Fibroblast of lung (primary cell): ENCODE measurements at places on chromosomes 7 and 10.

- DNase-seq = no peak
These were observed 1.3 kb downstream of the BRAT1 start for GRCh38 chr7:2553831-2554581.

- DNase-seq = no peak
These were observed 222.2 kb downstream of the DNAJB6 start for GRCh38 chr7:157558875-157559595.

- DNase-seq = no peak
These were observed 11.9 kb downstream of the MYO1G start for GRCh38 chr7:44966731-44967538.

- no peak for DNase-seq
These were observed 26.2 kb downstream of the C10orf67 start for GRCh38 chr10:23318359-23318758.

- DNase-seq = peak; percentile 16
These were observed 78.1 kb downstream of the INHBA start for GRCh38 chr7:41624818-41625217.

GRCh38 chr10:22816298-22816653 lies 101.9 kb upstream of the PIP4K2A start:
- peak; percentile 95 for DNase-seq

DNA sequence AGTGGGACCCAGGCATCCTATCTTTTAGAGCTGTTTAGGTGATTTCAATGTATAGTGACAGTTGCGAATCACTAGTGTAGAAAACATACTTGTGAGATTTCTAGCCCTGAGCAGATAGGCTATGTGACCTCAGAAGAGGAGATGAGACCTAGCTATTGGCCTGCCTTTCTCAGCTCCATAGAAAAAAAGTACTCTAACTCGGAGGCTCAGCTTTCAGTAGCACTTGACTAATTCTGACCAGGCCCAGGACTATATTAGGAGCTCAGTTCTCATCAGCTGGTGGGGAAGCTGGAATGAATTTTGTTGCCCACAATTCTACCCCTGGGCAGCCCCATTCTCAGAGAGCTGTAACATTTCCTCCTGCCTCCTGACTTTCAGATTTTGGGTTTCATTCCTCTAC lies 179.9 kb upstream of the NAMPT start:
- no peak for DNase-seq

- DNase-seq = no peak
These were observed 19.7 kb downstream of the KIAA1217 start for GRCh38 chr10:24228642-24229041.

GRCh38 chr7:36216063-36216684 lies 63.1 kb downstream of the EEPD1 start:
- DNase-seq = peak; percentile 56

DNA sequence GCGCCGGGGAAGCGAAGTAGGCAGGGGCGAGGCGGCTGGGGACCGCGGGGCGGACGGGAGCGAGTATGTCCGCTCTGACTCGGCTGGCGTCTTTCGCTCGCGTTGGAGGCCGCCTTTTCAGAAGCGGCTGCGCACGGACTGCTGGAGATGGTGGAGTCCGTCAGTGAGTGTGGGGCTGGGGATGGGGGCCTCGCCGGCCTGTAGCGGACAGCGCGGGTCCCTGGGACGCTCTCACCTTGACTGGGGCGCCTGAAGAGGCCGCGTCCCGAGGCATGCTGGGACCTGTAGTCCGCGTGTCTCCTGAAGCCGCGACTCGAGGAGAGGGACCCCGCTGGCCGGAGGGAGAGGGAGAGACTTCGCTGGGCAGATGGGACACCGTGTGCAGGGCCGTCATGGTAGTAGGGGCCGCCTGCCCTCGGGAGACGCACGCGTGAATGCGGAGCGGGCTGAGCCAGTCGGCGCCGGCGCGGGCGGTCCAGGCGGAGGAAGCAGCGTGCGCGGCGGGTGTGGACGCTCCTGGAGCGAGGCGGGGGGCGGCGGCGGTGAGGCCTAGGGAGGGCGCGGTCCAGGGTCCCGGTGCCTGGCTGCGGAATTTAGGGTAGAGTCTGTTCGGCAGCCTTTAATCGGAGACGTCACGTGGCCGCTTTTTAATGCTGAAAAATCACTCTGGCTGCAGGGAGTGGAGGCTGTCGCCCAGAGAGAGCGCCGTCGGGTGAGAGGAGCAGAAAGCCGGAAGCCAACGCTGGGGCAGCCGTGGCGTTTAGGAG lies at the start of gene NDUFB2:
NDUFB2 (plus strand) TSS at position 29 of the 767 bp plus-strand sequence; CDS start at position 66, 37 bp downstream.
- peak; percentile 82 for DNase-seq

- peak; percentile 20 for DNase-seq
These were observed 23.6 kb downstream of the PDIA4 start for GRCh38 chr7:149004405-149005370.

- peak; percentile 45 for DNase-seq
These were observed 106.0 kb upstream of the PRR15 start for GRCh38 chr7:29457565-29458011.

- peak; percentile 59 for DNase-seq
These were observed 6.5 kb downstream of the ASB13 start for GRCh38 chr10:5659702-5660528.

- peak; percentile 65 for DNase-seq
These were observed 33.4 kb upstream of the SLC39A12 start for GRCh38 chr10:17918187-17918903.

DNA sequence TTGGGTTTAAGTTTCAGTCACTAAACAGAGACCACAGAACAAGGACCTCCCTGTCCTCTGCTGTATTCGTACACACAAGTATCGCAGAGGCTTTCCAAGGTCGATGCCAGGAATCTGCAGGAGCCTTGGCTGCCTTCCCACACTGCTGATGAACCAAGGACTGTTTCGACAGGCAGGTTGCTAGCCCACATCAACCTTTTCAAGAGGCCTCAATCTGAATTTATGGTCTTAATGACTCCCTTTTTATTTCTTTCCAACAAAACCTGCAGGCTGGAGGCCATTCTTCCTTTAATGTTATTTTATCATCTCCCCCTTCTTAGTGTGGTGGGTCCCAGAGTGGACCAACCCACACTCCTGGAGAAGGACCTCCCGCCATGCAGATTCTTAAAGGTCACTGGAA lies 45.6 kb downstream of the JCAD start:
- no peak for DNase-seq

DNA sequence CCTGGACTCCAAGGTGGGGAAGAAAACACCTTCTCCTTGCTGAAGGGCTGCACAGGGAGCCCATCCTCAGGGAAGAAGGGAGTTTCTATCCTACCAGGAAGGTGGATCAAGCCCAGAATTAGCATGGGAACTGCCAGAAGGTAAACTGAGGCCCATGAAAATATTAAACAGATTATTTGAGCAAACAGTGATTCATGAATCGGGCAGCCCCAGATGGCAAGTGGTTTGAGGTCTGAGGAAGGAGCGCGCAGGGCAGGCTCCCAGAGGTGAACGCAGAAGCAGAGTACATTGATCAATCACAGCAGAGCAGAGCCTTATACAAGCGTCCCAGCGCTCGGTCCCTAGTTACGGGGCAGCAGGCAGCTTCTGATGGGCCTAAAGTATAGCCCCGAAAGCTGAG lies 35.8 kb upstream of the PROSER2 start:
- no peak for DNase-seq

DNA sequence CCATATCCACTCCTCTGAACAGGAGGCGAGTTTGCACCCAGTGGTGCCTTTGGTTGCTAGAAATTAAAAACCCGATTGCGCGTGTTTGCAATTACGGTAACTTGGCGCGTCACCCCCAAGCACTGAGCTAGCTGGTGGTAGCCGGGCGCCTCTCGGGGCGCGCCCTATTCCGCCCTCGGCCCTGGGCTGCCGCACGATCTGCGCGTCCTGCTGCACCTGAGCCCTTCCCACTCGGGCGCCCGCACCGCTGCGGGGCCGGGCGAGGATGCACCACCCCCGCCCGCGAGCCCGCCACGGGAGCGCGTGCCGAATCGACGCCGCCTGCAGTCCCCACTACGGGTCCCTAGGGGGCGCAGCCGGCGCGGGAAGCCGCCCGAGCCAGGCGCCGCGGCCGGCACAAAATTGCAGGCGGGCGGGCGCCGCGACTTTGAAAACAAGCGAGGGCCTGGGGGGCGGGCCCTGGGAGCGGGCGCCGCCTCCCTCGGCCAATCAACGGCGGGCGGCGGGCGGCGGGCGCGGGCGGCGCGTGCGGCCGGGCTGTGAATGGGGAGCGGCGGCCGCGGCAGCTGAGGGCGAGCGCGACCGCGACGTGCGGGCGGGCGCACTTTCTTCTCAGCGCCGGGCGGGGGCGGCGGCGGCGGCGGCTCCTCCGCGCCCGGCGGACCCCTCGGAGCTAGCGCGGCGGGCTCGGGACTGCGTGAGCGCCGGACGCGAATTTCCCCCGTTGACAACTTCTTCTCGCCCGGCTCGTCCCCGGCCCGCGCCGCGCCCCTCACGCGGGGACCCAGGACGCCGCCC lies at the start of gene SDK1:
SDK1 (plus strand) TSS at position 602 of the 798 bp plus-strand sequence. CDS start 335 bp downstream, outside the sequence.
- DNase-seq = peak; percentile 93

GRCh38 chr7:158395780-158396278 lies 191.8 kb downstream of the PTPRN2 start:
- no peak for DNase-seq

- DNase-seq = no peak
These were observed 188.7 kb upstream of the SEMA3E start for GRCh38 chr7:83837683-83838082.

DNA sequence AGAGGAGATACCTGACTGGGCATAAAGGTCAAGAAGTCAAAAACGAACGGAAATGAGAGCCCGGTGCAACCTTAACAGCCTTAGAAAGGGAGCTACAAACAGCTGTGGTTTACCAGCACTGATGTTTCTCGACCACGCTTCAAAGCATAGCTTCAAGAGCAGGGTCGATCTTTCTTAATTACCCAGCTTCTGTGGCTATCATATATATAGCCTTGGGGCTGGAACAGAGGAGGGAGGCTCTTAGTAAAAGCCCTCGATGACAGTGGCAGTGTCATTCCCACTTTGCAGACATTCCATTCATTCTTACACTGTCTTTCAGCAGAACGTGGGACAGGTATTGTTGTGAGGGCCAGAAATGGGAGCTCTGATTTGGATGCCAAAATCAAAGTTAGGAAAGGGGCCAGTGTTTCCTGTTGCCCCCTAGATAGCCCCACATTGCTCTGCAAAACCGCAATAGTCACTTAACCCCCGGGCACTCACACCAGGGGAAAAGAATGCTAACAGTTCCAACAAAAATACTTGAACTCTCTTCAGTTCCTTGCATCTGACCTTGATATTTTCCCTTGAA lies 141.5 kb downstream of the MTPAP start:
- DNase-seq = peak; percentile 43

GRCh38 chr10:132728321-132728720 lies 57.6 kb downstream of the NKX6-2 start:
- no peak for DNase-seq

GRCh38 chr7:91579837-91580236 lies 300.7 kb downstream of the MTERF1 start:
- no peak for DNase-seq

- DNase-seq = peak; percentile 55
These were observed 101.4 kb upstream of the GLI3 start for GRCh38 chr7:42338231-42338915.

DNA sequence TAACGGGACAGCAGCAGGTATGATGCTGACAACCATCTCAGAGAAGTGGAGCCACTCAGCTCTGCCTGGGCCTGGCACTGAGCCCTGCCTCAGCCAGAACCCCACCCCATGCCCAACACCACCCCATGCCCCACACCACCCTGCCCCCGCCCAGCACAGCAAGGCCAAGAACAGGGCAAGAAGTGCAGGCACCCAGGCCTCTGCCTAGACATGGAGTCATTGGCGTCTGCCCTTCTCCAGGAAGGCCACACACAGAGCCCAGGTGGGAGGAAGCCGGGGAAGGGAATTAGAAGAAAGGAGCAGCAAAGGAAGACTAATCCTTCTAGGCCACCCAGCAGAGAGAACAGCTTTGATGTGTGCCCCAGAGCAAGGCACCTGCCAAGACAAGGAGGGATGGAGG lies 18.9 kb downstream of the CAMK2G start:
- DNase-seq = no peak

GRCh38 chr10:7787150-7787856 lies 490 bp downstream of the KIN start:
- DNase-seq = no peak

DNA sequence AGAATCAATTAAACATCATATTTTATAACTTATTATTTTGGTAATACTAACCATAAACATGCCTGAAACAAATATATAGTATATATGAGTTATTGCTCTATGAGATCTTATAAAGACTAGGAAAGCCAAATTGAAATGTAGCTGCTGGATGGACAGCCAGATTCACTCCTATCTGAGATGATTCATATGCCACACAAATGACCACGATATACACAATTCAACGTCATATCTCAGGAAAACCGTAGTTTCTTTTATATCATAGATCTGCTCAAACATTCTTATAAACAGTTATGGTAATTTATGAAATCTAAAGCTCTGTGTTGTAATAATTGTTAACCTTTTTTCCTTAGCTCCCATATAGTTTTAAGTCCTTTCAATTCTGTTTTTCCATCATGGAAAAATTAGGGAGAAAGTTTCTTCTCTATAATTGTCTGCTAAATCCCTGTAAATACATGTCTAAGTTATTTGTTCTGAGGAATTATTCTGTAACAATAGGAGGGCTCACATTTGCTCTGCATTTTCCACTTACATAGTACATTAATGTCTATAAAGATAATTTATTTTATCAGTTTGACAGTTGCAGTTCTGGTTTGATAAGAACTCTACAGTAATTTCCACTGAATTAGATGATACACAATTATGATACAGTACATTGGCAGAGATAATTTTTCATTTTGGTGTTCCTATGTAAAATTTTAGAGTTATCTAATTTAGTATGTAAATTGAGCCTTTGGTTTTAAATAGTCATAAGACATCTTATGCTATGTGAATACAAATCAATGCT lies 42.7 kb downstream of the GNAT3 start:
- DNase-seq = peak; percentile 36

DNA sequence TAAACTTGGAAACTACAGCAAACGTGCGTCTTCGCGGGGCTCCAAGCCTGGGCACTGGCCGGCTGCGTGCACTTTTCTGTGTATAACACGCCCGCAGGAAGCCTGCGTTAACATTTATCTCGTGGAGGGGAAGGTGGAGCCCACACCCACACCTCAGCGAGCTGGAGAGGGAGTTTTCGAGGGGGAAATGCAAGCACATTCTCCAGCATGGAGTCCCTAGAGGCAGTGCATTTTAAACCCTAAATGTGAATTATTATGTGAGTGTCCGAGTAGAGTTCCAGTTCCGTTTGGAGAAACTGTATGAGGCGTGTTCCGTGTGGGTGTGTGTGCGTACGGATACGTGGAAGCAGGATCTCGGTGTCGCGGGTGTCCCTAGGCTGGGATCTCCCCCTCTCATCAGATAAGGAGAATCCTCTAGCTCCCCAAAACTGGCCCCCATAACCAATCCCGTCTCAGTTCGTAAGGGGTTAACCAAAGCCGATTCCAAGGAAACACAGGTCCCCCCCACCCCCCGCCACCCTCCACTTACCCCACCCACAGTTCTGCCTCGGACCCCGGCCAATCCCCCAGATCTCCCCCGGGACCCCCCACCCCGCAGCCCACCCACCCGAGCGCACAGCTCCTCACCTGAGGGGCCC lies 403 bp downstream of the CDK6 start:
- peak; percentile 43 for DNase-seq

DNA sequence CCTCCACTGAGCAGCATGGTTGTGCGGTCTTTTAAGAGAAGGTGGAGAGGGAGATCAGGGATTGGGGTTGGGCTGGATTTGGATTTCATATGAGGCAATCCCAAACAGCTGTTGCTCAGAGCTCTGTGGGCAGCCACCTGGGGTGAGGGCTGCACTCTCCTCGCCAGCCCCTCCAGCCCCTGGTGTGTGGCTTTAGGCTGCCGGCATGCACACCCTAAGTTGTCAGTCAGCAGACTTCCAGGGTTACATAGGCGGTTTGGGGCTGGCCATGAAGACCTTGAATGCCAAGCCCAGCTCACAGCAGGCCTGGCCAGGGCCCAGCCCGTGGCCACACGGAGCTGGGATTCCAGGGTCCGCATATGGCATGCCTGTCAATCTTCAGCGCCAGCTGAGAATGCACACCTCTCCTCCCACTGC lies 54.8 kb downstream of the ZMIZ1 start:
- no peak for DNase-seq
